CD14-positive monocyte (primary cell): ENCODE measurements at places on chromosomes 4 and X.

GRCh38 chr4:142236268-142236667 lies 599.9 kb downstream of the IL15 start:
- no peak for DNase-seq

DNA sequence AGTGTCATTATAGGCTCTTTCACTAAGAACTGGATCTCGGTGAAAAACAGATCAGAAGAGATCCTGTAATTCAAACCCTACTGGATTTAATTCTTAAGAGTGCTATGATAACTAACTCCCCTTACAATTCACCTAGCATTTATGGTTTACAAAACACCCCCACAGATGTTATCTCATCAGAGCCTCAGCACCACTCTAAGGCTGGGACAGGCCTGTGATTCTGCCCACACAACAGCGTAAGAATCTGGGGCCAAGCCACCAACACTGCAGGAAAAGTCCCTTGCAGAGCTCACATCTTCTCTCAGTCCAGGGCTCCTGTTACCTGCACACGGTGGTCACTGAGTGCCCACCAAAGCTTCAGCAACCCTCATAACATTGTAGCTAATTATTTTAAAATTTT lies 8.9 kb downstream of the MFAP3L start:
- DNase-seq = no peak

- DNase-seq = no peak
These were observed 44.9 kb upstream of the SPRY1 start for GRCh38 chr4:123351713-123352112.

- no peak for DNase-seq
These were observed 467.0 kb downstream of the PCDH18 start for GRCh38 chr4:137065311-137065710.

GRCh38 chrX:132651421-132652086 lies 162.7 kb upstream of the MBNL3 start:
- no peak for DNase-seq

GRCh38 chrX:54048412-54048811 lies 4.1 kb upstream of the PHF8 start:
- DNase-seq = no peak

GRCh38 chrX:1743105-1743504 lies 128.2 kb downstream of the ASMT start:
- no peak for DNase-seq

- DNase-seq = no peak
These were observed 1806.7 kb upstream of the PCDH7 start for GRCh38 chr4:28913466-28913865.

GRCh38 chrX:124726881-124727280 lies 380.5 kb downstream of the SH2D1A start:
- DNase-seq = no peak

- DNase-seq = no peak
These were observed 21.9 kb downstream of the PTTG2 start for GRCh38 chr4:37981844-37982720.

DNA sequence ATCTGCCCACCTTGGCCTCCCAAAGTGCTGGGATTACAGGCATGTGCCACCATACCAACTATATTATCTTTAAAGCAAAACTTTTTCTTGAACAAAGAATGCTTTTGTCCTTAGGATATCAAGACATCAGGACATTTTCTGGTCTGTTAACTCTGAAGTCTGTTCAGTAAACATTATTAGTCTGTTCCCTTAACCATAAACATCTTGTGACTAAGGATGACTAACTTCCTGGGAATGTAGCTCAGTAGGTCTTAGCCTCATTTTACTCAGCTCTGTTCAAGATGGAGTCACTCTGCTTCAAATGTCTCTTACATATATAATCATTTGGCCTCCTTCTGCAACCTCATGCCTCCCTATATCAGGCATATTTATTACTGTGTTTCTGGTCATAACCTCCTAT lies 122.9 kb downstream of the UBE2NL start:
- no peak for DNase-seq

DNA sequence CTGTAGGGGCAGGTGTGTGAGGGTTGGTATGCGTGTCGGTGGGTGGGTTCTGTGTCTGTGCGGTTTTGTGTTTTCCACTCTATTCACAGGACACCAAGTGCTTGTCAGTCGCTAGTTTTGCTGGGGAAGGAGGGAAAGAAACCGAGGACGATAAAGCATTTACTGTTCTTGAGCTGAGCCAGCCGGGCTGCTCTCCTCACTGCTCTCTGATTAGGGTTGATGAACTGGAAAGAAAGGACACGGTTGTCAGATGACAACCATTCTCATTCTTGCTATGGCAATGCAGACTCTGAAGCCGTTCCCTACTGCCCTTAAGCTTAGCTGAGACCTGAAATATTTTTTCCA lies 832 bp downstream of the EGFL6 start:
- DNase-seq = no peak

DNA sequence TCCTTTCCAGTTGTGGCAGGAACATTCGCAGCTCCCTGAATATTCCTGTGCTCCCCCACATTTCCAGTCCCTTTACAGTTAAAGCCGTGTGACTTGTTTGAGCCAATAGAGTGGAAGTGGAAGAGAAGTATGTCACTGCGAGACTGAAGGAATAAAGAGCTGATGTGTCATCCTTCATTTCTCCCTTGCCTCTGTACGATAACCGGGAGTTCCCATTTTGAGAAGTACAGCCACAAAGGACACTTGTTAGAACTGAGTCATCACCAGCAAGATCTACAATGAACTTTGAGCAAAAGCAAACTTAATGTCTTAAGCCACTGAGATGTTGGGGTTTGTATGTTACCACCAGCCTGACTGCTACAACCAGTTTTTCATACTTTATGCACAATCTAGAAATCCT lies 92.3 kb downstream of the SPRY1 start:
- DNase-seq = peak; percentile 81

GRCh38 chr4:24489870-24490269 lies 94.5 kb downstream of the DHX15 start:
- DNase-seq = no peak

DNA sequence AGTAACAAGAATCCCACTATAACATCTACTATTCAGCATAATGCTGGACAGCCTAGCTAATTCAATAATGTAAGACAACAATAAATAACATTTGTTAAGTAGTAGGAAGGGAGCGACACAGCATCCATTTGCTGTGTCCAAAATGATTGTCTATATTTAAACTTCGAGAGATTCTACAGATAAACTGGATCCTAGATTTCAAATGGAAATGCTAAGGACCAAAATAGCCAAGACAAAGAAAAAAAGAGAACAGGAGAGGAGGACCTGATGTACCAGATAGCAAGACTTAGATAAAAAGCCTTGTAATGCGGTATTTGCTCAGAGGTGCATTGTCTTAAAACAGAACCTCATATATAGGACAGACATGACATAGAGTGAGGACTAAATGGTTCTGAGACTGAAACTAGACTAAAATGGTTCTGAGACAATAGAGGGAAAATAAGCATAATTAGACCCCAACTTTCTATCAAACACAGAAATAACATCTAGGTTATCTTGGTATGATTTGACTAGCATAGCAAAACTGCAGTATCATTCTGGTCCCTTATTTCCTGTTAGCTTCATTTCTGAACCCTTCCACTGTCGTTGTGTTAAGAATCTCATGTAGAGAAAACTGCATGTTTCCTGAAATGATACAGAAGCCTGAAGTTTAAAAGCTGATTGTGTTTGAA lies 3.8 kb downstream of the HPGDS start:
- DNase-seq = no peak

DNA sequence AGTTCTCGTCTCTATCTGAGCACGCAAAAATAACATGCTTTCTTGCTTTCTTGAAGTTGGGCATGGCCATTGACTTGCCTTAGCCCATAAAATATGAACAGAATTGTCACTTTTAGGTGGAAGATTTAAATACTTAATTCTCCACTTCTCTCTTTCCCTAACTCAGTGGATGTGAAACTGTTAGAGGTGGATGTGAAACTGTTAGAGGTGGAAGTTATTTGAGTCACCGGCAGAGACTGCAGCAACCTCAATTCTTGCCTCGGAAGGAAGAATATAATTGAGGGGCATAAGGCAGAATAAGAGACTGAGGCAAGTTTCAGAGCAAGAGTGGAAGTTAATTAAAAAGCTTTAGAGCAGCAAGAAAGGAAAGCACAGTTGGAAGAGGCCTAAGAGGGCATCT lies 2.8 kb upstream of the PARM1 start:
- DNase-seq = peak; percentile 23

DNA sequence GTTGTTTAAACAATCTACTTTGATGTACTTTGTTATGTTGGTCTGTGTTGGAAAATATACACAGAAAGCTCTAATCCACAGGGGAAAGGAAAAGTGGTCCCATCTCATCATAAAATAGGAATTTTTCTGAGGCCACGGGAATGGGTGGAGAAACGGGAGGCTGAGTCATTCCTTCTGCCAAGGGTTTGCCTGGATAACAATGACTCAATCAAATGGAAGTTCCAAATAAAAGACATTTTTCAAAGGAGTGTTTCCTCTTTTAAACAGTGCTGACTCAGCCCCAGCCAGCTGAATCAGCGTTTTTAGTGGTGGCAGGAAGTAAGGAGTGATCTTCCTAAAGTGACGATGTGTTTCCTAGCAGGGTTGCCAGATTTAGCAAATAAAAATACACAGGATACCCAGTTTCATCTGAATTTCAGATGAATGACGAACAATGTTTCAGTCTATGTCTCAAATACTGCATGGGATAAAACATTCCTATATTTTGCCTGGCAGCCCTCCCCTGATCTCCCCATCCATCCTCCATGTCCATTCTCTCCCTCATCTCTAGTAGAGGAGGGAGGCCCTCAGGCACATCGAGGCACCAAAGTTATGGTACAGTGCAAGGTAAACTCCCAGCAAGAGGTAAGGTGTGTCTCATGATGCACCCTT lies 345.4 kb upstream of the GATB start:
- peak; percentile 6 for DNase-seq

GRCh38 chr4:35548921-35549320 lies 695.4 kb downstream of the ARAP2 start:
- DNase-seq = no peak

GRCh38 chr4:164304101-164304639 lies 449.8 kb upstream of the SMIM31 start:
- DNase-seq = no peak

DNA sequence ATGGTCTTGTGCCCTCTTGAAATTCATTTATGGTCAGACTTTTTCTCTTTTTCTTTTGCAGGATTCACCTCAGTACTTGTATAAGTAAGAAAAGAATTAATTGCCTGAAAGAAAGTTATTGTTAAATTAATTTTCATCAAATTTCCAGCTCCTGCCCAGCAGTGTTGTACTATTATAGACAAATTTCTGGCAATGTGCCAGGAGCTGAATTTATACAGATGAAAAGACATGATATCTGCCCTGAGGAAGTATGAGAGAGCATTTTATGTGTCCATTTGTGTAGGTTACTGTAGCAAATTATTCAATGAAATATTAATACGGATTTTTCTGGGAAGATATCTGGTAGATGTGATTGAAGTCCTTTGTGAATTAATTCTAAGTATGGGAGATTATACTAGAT lies 2371.5 kb upstream of the TENM3 start:
- DNase-seq = no peak

DNA sequence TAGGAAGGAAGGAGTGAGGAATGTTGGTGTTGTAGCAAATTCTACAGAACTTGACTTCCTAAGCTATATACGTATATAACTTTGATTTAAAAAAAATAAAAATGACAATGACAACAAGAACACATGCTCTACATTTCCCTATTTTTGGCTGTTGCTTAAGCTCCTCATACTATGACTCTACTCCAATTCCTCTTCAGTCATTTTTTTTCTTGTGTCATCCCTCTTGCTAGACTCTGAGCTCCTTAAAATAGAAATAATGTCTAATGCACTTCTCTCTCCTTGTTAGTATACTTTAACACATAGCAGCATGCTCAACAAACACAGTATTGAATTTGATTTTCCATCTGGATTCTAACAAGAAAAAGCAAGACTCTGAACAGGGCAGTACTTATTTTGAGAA lies 144.0 kb downstream of the HDX start:
- peak; percentile 45 for DNase-seq

DNA sequence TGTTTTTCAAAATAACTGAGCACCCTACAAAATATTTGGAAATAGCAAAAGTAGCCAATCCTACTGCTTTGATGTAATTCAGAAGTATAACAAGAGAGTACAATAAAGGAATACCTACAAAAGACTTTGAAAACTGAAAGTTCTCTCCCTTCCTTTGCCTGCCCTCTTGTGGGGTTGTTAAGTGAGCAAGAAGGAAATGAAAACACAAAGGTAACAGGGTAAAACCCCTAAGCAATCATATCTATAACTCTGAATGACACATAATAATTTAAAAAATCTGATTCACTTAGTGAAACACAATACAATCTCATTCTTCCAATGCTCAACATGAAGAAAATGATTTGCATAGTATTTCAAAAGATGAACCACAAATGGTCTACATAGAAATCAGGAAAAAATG lies 98.2 kb downstream of the FRYL start:
- no peak for DNase-seq

GRCh38 chr4:7816771-7817170 lies 122.9 kb downstream of the AFAP1 start:
- DNase-seq = no peak

GRCh38 chrX:20743046-20743445 lies 476.3 kb upstream of the RPS6KA3 start:
- DNase-seq = no peak

DNA sequence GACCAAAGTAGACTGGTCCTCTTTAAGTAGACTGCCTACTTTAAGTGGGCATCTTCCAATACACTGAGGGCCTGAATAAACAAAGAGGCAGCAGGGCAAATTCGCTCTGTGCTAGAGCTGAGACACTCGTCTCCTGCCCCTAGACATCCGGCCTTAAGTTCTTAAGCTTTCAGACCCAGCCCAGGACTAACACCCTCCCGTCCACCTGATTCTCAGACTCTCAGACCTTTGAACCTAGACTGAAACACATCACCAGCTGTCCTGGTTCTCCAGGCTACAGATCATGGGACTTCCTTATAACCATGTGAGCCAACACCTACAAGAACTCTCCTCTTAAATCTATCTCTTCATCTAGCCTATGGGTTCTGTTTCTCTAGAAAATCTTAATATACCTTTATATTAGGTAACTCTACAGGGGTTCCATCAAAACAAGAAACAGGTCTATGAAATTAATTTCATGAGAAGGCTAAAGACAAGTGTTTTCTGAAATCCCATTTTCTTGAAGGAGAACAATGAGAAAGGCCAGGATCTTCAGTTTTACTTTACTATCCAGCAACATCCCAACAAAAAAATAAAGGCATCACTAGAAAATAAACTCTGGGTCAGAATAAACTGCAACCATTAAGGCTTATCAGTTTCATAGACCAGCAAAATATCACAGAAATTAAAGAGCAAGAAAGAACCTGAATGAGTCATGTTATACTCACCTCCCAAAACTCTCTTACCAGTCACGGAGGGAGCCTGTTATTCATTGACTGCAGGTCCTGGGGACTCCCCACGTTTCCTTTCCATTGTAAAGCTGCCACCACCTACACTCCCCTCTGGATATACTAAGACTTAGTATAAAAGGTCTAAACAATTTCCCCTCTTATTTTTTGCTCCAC lies 14.8 kb downstream of the ADGRA3 start:
- DNase-seq = no peak
